CD4-positive, CD25-positive, alpha-beta regulatory T cell (primary cell): ENCODE measurements at places on chromosomes 6 and 20. TPM values are rescaled to one million over a fixed set of nuclear protein-coding genes. Genes with fewer than 3 reads are reported as not detected.

- no peak for DNase-seq
These were observed 267.8 kb downstream of the PTPRK start for GRCh38 chr6:128252341-128253176.

GRCh38 chr6:55773620-55774216, 101.7 kb downstream of the BMP5 start:
- DNase-seq, result no peak

DNA sequence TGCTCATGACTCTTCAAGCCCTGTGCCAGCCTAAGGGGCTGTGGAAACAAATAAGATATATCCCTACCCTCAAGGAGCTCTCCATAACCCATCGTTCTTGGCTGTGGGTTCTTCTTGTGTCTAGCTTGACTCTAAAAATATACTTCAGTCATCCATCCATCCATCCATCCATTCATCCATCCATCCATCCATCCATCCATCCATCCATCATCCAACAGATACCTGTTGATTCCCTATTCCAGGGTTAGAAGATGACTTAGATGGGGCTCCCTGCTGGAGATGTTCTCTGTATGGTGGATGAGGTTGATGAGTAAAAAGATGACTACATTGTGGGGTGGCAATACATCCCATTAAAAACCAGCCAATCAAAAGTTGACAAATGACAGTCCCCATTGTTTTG, 23.5 kb downstream of the HCK start:
- no peak for DNase-seq

Gene ENPP3
- total RNA-seq, result 0.32 TPM

Gene TPBG
- not detected for total RNA-seq

- DNase-seq, result no peak
These were observed 68.7 kb downstream of the PLAGL1 start for GRCh38 chr6:143939364-143939763.

DNA sequence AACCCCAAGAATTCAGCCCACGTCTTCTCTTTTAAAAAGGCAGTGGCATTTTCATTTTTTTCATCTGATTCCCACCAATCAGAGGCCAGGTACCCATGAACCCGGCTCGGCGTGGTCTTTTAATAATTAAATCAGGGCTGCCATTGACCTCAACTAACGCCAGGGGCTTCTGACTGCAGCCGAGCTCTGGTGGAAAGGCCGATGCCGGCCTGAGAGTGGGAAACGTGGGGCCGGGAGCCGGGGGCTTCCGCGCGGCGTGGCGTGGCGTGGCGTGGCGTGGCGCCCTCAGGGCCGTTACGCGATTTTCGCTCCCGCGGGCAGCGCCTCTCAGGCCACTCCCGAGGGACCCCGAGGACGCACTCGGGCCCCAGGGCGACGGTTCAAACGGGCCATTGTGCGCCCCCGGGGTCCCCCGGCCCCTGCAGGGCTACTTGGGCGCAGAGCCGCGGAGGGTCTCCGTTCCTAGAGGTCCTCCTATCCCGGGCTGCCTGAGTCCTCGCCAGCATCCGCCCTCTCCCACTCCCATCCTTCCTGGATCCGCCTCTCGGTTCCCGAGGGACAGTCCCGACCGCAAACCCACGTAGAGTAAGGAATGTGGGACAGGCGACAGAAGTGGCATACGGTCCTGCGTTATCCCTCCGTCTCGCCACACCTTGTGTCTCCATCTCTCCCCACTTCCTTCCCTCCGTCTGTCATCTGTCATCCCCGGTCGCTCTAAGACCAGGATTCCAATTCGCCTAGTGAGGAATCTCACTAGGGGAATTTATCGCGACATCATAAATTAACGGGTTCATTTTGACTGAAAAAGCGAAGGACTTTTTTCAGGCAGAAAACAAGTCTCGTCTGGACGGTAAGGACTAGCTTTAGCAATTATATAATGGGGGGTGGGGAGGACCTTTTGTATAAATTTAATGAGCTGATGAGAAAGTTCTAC, 876 bp upstream of the TBPL1 start:
- peak; percentile 68 for DNase-seq

Gene FAM209B
- total RNA-seq, result 1.3 TPM

DNA sequence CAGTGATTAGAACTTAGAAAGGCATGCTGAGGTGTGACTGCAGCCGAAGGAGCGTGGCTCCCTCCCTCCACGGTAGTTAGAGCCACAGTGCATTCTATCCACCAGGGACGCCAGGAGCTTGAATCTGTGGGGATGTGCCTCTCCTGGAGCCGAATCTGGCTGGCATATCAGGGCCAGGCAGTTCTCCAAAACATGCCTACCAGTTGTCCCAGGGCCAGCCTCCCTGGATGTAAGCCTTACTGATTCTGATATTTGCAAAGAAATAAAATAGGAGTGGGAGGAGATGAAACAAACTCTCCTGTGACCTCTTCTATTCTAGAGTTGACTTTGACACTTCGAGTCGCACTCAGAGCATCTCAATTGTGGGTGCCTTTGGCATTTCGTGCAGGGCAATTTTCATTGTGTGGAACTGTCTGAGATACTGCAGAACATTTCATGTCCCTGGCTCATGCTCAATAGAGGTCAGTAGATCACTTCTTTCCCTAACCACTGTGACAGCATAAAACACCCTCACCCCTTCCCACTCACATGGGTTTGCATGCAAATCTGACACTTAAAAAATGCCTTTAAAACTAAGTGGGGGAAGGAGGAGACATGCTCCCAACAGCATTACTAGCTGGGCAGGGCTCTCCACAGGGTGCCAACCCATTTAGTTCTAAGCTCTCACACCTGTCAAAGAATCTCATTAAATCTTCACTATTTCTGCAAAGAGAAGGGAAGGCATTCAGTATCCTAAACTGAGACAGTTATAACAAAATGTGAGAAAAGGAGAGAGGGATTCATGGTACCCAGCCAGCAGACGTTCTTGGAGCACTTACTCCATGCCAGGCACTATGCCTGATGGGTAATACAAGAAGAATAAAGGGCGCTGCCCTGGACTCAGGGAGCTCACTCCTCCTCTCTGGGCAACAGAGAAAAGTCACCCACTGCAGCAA, 378.9 kb downstream of the PREX1 start:
- no peak for DNase-seq

GRCh38 chr20:47066484-47067270, 172.0 kb downstream of the EYA2 start:
- DNase-seq, result no peak

Gene GHRH
- total RNA-seq, result not detected

Gene HSPA1B
- 27.3 TPM for total RNA-seq

GRCh38 chr6:22412994-22413393, 116.2 kb upstream of the PRL start:
- no peak for DNase-seq

Gene LTB
- 493 TPM for total RNA-seq
